ENCODE measurements at places on chromosomes 6 and 20.
A peak's percentile ranks its signal among the peaks of the same experiment; 100 is the strongest.

- DNase-seq, result no peak
Observed at GRCh38 chr6:40947876-40948526, 91.0 kb downstream of the UNC5CL start.

GRCh38 chr6:35259948-35260590, 534 bp downstream of the ZNF76 start:
- peak; percentile 30 for DNase-seq

- DNase-seq, result peak; percentile 97
Observed at GRCh38 chr6:170279977-170280688, 10.7 kb downstream of the DLL1 start.

GRCh38 chr6:6930223-6930880, 177.4 kb upstream of the RREB1 start:
- DNase-seq, result no peak

DNA sequence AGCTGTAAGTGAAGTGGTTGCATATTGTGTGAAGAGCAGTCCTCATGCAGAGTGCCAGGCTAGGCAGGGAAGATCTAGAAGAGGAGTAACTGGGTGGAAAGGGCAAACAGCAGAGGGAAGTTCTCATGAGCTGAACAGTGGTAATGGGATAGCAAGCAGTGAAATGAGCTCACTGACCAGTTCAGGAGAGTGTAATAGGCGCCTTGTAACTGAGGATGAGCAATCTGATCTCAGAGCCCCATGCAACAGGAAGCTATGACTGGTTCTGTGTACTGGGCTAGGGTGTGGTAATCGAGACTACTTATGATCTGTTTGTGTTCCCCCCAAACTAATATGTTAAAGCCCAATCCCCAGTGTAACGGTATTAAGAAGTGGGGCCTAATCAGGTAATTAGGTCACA, 98.6 kb downstream of the RFX6 start:
- DNase-seq, result no peak

DNA sequence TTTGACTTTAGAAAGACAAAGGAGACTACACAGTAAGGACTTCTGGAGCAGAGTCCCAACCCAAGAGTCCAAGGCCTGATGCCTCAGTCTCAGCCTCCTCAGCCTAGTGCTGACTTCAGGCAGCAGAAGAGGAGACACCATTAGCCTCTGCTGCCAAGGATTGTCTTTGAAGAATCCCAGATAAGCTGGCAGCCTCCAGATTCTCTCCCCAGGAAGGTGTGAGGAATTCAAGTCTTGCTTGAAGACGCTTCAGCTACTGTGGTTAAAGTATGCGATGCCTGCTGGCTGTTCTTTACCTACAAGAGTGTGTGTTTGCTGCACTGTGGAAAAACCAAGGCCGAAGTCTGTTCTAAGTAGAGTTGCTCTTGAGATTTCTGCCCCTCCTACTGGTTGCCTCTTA, 215.9 kb upstream of the TCF21 start:
- no peak for DNase-seq

GRCh38 chr20:19785173-19785982, 27.3 kb downstream of the RIN2 start:
- DNase-seq, result no peak

DNA sequence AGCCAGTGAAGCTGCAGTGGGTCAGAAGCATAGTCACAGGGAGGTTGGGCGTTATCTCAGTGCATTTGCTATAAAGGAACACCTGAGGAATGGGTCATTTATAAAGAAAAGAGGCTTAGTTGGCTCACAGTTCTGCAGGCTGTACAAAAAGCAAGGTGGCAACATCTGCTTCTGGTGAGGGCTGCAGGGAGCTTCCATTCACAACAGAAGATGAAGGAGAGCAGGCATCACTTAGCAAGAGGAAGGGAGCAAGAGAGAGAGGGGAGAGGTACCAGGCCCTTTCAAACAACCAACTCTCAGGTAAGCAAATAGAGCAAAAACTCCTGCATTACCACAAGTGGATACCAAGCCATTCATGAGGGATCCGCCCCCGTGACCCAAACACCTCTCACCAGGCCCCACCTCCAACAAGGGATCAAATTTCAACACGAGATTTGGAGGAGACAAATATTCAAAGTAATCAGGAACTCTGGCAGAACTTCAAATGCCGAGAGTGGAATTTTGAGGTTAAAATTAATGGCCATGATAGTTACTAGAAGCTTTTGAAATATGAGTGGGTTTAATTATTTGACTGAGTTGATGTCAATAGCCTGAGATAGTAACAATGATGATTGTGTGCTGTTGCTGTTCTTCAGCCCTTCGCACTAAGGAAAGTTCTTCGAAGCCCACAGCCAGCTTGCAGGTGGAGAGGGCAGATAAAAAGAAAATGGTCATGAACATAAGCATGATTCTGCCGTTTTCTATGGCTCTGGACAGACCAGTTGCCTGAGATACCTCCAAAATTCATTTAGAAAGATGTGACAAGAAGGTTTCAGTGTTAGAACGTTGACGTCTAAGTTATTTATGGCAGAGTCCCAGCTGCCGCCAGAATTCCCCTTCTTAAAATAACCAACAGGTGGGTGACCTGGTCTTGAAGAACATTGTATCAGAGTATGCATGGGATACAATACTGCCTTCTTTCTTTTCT, 55.3 kb upstream of the ADTRP start:
- no peak for DNase-seq

DNA sequence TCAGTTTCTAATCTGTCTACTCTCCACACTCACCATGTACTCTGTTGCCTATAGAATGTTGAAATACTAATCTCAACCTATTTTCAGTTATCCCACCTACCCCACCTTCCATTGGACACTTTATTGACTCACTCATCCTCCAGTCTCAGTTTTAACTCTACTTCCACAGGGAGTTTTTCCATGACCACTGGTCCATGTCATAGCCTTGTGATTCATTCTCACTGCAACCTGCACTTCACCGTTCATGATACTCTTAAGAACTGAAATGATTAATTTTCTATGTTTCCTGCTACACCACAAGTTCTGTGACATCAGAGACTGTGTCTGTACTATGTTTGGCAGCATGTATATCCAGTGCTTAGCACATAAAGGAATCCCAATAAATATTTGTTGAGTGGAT, 122.8 kb upstream of the HSF2 start:
- DNase-seq, result no peak

DNA sequence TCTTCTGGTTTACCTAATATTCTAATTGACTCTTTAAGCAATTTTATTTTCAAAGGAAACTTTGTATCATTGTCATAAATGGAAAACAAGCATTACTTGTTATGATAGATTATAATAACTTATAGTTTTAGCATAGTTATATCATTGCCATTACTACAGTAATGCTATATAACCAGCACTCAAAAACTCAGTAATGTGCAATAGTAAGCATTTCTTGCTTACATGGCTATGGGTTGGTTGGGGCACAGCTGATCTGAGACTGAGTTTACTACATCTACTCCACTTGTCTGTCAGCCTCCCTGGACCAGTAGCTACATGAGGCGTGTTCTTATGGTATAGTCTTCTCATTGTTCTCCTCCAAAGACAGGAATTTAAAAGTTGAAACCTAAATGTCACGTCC, 1085.6 kb upstream of the FLRT3 start:
- no peak for DNase-seq

DNA sequence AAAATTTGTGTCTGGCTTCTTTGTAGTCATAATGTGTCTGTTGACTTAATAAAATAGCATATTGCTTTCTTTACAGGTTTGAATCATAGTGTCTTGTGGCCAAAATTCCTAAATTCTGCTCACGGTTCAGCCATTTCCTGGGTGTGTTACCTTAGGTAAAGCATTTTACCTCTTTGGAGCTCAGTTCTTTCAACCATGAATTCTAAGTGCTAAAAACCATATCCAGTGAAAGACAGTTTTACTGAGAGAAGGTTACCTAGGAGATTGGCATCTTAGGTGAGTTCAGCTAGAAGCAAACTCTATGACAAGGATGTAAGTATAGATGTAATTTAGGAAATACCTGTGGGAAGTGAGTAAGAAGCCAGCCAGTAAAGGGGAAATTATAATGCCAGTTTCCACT, 20.7 kb downstream of the CRYBG1 start:
- no peak for DNase-seq

GRCh38 chr20:2010533-2010932, 16.7 kb upstream of the PDYN start:
- no peak for DNase-seq
